ENCODE measurements at places on chromosomes 12 and 14.

DNA sequence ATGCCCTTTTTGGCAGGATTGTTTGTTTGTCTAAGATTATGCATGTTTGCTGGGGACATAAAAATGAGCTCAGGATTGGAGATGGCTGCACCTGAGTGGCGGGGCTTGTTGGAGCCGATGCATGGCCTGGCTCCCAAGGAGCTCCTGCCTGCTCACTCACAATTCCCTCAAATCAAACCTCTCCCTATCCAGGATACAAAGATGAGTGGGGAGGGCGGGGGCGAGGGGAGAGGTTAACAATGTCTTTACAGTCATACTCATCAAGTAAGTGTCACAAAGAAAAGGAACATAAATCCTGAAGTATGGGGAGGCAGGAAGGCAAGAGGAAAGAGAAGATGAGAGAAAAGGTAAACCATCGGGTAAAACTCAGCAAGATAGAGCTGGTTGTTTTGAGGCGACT, 104.0 kb upstream of the COCH start:
- no peak for DNase-seq
- no peaks in the 10 kb centered on the region for H3K36me3 ChIP-seq
- H3K27me3 ChIP-seq = no peaks in the 10 kb centered on the region
- H3K4me1 ChIP-seq = no peaks in the 10 kb centered on the region

DNA sequence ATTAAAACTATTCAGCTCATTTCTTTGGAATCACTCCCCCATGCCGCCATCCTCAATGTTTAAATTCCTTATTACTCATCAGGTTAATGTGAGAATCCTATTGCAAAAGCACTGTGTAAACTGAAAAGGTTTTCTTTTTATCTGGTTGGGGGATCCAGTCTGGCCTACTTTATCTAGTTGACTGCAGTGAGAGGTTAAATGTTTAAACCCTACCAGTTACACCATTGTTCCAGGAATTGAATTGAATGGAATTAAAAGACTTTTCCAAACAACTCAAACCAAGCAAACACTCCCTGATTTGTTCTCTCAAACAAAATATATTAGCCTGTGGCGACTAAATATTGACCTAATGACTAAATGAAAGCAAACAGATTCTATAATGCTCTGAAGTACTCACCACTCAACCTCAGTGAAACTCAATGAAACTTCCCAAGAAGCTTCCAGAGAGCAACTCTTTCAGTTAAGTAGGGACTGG, 100.5 kb downstream of the VEZT start:
- no peak overlapping the region for H3K27ac ChIP-seq
- H3K27me3 ChIP-seq = no peaks in the 10 kb centered on the region
- H3K36me3 ChIP-seq = no peaks in the 10 kb centered on the region
- H3K4me3 ChIP-seq = no peak overlapping the region
- H3K4me1 ChIP-seq = no peaks in the 10 kb centered on the region
- peak; percentile 22 for DNase-seq

- no peaks in the 10 kb centered on the region for H3K27me3 ChIP-seq
- DNase-seq = no peak
- H3K27ac ChIP-seq = no peak overlapping the region
Measured at GRCh38 chr12:44058366-44058765, 222.5 kb downstream of the TMEM117 start.

- DNase-seq = no peak
- H3K4me1 ChIP-seq = peaks cover 15% of the 10 kb centered on the region
- no peaks in the 10 kb centered on the region for H3K27me3 ChIP-seq
- H3K4me3 ChIP-seq = no peak overlapping the region
- H3K27ac ChIP-seq = peak overlapping the region; percentile 67
Measured at GRCh38 chr12:128163086-128163485, 103.9 kb upstream of the TMEM132C start.

DNA sequence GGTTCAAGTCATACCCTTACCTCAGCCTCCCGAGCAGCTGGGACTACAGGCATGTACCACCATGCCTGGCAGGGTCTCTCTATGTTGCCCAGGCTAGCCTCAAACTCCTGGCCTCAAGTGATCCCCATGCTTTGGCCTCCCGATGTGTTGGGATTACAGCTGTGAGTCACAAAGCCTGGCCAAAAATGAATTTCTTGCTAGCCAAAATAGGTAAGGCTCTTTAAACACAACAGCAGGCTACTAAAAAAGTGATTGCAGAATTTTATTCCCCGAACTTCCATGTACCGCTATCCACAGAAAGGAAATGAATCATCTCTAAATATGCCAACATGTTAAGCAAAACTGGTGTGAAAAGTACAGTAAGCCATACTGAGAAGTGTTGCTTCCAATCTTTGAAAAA, 50.6 kb downstream of the WDHD1 start:
- DNase-seq = no peak
- H3K27ac ChIP-seq = no peak overlapping the region
- H3K4me3 ChIP-seq = no peak overlapping the region

GRCh38 chr14:26934151-26934550, 336.3 kb upstream of the NOVA1 start:
- H3K4me1 ChIP-seq = no peaks in the 10 kb centered on the region
- DNase-seq = no peak
- no peak overlapping the region for H3K4me3 ChIP-seq
- H3K36me3 ChIP-seq = no peaks in the 10 kb centered on the region
- no peak overlapping the region for H3K27ac ChIP-seq

DNA sequence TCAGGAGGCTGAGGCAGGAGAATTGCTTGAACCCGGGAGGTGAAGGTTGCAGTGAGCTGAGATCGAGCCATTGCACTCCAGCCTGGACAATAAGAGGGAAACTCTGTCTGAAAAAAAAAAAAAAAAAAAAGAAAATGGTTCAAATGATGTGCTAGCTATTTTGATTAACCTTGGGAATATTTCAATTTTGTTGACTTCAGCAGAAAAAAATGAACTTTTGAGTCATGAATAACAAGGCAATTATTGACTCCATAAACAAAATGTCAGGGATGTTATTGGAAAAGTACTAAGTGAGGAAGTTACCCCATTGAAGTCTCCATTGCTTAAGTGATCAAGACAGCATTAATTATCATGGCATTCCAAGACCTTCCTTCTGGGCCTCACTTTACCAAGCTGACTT, 10.6 kb upstream of the PKP2 start:
- H3K4me1 ChIP-seq = peaks cover 3% of the 10 kb centered on the region
- H3K27me3 ChIP-seq = no peaks in the 10 kb centered on the region
- no peaks in the 10 kb centered on the region for H3K36me3 ChIP-seq

DNA sequence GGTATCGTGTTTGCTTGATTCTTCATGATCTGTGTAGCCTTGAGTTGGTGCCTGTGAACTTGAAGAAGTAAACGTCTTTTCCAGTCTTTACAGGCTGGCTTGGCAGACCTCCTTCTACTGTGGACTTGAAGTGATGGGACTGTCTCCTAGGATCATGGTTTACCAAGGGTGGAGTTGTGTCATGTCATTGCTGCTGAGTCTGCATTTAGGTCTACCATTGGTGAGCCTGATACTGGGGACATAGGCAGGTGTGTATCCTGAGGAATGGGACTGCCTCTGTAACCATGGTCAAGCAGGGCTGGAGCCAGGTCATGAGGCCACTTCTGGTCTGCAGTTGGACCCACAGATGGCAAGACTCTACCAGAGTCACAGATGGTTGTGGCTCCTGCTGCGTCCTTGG, 20.7 kb upstream of the PPP1R12A start:
- H3K4me1 ChIP-seq = no peaks in the 10 kb centered on the region
- no peak for DNase-seq
- H3K27me3 ChIP-seq = no peaks in the 10 kb centered on the region
- H3K36me3 ChIP-seq = no peaks in the 10 kb centered on the region

DNA sequence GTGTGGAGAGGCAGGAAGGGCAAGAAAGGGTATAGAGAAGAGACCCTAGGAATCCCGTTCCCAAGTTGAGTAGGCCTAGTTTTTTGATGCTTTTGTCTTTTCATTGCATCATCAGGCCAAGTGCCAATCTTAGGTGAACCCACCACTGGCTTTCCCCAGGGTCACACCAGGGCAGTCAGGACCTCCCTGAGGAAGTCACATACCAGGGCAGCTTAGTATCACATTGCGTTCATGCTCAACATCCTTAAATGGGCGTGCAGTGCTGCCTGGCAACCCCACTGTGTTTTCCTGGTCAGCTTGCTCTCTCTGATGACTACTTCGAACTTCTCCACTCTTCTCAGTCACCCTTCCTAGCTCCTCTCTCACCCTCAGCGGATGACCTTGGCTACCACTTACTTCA, 9.0 kb downstream of the ASIC1 start:
- no peaks in the 10 kb centered on the region for H3K36me3 ChIP-seq
- no peak overlapping the region for H3K4me3 ChIP-seq
- peak; percentile 91 for DNase-seq
- no peaks in the 10 kb centered on the region for H3K27me3 ChIP-seq
- H3K4me1 ChIP-seq = no peaks in the 10 kb centered on the region

DNA sequence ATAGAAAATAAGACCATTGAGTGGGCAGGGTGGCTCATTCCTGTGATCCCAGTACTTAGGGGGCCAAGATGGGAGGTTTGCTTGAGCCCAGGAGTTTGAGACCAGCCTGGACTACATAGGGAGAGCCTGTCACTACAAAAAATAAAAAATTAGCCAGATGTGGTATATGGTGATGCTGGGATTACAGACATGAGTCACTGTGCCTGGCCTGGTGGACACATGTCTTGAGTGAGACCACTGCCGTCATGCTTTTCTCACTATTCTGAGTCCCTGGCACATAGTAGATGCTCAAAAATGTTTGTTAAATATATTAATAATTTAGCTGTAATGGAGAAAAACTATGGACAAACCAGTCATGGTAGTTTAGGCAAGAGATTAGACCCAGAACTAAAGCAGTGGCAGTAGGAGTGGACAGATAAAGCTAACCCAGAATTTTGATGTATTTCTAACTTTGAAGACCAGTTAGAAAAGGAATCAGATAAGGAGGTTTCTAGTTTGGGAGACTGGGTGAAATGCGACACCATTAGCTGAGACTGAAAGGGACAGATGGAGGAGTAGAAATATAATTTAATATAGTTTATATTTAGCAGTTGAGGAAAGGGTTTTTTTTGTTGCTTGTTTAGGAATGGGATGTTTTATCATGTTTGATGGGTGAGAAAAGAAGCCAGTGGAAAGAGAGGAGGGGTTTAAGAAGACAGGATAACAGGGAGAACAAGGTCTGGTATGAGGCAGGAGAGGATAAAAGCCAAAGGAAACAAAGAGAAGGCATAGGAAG, 7.4 kb upstream of the PTGES3 start:
- no peak for DNase-seq
- H3K36me3 ChIP-seq = no peaks in the 10 kb centered on the region
- H3K4me3 ChIP-seq = no peak overlapping the region
- H3K4me1 ChIP-seq = no peaks in the 10 kb centered on the region
- H3K27ac ChIP-seq = no peak overlapping the region
- no peaks in the 10 kb centered on the region for H3K27me3 ChIP-seq

GRCh38 chr12:77724367-77724957, 106.2 kb upstream of the NAV3 start:
- H3K4me3 ChIP-seq = no peak overlapping the region
- no peaks in the 10 kb centered on the region for H3K4me1 ChIP-seq
- no peaks in the 10 kb centered on the region for H3K36me3 ChIP-seq
- DNase-seq = no peak
- H3K27ac ChIP-seq = no peak overlapping the region
- no peaks in the 10 kb centered on the region for H3K27me3 ChIP-seq

- peaks cover 30% of the 10 kb centered on the region for H3K36me3 ChIP-seq
- peaks cover 2% of the 10 kb centered on the region for H3K27me3 ChIP-seq
- no peak for DNase-seq
- peaks cover 21% of the 10 kb centered on the region for H3K4me1 ChIP-seq
Measured at GRCh38 chr12:53214687-53215455, 7.8 kb upstream of the ITGB7 start.

GRCh38 chr12:52186118-52186840, 5.5 kb downstream of the KRT80 start:
- peak overlapping the region; percentile 76 for H3K27ac ChIP-seq
- no peaks in the 10 kb centered on the region for H3K27me3 ChIP-seq
- H3K36me3 ChIP-seq = no peaks in the 10 kb centered on the region

DNA sequence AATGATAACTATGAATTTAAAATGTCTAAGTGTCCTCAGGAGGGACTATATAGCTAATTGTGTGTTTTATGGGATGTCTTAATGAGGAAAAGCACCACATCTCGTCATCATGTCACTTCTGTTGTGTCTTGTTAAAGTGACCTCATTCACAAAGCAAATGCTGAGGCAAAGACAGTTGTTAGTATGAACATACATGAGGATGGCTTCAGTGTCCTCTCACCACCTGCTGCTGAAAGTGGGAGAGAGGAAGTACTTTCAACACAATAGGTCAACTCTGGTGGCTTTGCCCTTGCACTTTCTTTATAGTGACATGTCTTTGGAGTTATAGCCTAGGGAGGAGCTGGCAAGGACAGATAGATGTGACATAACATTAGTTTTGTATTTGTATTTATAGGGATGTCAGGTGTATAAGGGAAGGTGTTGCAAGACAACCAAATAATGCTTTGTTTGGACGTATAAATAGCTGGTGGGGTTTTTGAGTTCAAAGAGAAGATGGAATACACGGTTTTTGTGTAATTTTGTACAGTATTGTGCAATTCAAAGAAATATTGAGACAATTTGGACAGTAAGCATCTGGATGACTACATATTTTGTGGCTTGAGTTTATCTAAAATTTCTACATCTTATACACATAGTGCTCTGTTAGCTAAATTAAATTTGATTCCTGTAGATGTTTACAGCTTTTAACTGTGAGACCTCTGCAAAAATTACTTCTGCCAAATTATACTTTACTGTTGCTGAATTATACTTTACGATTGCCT, 131.7 kb upstream of the ATP2B1 start:
- no peaks in the 10 kb centered on the region for H3K27me3 ChIP-seq
- H3K4me1 ChIP-seq = no peaks in the 10 kb centered on the region
- H3K4me3 ChIP-seq = no peak overlapping the region
- H3K27ac ChIP-seq = no peak overlapping the region
- no peaks in the 10 kb centered on the region for H3K36me3 ChIP-seq

DNA sequence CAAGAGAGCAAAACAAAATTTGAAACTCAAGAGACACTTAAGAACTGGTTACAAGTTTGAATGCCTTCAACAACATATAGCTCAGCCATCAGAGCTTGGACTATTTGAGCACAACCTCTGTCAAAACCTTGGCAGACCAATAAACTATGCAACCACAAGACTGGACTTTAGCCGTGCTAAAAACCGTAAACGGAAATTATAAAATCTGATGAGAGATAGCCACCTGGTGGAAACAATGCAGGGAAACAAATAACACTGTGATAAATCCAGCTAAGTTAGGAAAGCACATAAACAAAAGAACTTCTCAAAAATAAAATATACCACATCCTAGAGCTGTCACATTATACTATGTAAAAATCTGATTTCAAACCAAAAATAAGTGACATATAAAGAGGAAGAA, 1074.2 kb upstream of the NOVA1 start:
- no peaks in the 10 kb centered on the region for H3K4me1 ChIP-seq
- H3K36me3 ChIP-seq = no peaks in the 10 kb centered on the region

DNA sequence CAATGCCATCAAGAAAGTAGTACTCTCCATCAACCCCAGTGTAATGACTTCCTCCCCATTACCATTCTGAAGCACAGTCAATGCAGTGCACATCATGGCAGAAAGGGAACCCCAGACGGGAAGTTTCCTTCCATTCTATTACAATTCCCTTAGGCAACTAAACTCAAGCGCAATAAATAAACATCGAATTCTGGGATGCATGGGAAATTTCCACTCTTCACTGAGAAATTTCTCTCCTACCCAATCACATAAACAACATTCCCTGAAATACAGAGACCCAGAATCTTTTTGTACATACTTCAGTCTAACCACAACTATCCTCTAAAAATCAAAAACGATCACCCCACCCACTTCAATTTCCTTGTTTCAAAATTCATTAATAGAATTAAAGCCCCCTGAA, 20.0 kb downstream of the SARNP start:
- H3K4me3 ChIP-seq = no peak overlapping the region
- no peaks in the 10 kb centered on the region for H3K27me3 ChIP-seq
- no peaks in the 10 kb centered on the region for H3K4me1 ChIP-seq
- H3K27ac ChIP-seq = no peak overlapping the region

All from trophoblast cell (in vitro differentiated cells and primary cell).